Type B pancreatic cell (in vitro differentiated cells): ENCODE measurements at places on chromosomes 3 and 15. TPM values are rescaled to one million over a fixed set of nuclear protein-coding genes. Genes with fewer than 3 reads are reported as not detected.

Gene CACNA2D2
- 7.8 and 19.4 TPM in 2 replicates for total RNA-seq

GRCh38 chr3:15175605-15176004 lies 30.4 kb upstream of the CAPN7 start:
- DNase-seq: no peak

- DNase-seq: no peak
Measured at GRCh38 chr3:123015596-123015995, 12.0 kb downstream of the SEMA5B start.

DNA sequence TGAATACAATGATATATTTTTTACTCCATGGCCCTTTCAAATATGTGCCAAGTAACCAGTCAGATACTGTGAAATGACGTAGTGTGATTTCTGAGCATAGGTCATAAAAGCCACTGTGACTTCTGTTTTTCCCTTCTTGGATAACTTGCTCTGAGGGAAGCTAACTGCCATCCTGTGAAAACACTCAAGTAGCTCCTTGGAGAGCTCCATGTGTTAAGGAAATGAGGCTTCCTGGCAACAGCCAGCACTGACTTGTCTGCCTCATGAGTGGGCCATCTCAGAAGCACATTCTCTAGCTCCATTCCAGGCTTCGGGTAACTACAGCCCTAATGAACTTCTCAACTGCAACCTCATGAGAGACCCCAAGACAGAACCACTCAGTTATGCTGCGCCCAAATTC lies 9.5 kb upstream of the CCDC80 start:
- DNase-seq: no peak

- DNase-seq: peak; percentile 55
Measured at GRCh38 chr15:68552773-68553172, 26.0 kb upstream of the CORO2B start.

Gene HGD
- total RNA-seq: 10.4 and 14.0 TPM in 2 replicates

Gene NCK1
- total RNA-seq: 24.3 and 28.6 TPM in 2 replicates

GRCh38 chr3:135987661-135988060 lies 22.1 kb downstream of the PPP2R3A start:
- no peak for DNase-seq

DNA sequence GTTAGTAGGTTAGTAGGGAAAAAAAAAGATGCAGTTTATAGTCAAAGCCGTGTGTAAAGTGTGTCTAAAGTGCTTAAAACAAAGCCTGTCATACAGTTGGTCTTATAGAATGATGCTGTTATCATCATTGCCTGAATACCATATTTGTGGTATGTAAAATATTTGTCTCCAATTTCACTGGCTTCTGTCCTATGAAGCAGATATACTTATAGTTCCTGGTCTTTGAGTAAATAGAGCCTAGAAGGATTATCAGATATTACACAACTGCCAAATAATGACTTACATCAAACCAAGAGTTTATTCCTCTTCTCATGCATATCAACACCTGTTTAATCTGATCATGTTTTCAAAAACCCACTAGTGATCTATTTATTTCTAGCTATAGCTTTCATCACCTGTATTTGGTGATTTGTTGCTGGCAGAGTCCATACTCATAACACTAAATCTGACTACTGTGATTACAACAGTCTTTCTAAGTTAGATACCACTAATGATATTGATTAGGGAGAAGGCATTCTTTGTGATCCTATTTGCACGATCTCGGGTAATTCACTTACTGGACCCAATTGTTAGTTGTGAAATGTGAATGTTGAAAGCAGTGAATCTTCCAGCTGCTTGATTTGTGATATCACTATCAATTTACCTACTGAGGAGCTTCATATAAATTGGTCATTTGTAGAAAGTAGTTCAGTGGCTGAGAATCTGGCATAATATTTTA lies 413.7 kb downstream of the LPP start:
- no peak for DNase-seq

- DNase-seq: no peak
Measured at GRCh38 chr15:90184119-90184785, 16.9 kb upstream of the SEMA4B start.

DNA sequence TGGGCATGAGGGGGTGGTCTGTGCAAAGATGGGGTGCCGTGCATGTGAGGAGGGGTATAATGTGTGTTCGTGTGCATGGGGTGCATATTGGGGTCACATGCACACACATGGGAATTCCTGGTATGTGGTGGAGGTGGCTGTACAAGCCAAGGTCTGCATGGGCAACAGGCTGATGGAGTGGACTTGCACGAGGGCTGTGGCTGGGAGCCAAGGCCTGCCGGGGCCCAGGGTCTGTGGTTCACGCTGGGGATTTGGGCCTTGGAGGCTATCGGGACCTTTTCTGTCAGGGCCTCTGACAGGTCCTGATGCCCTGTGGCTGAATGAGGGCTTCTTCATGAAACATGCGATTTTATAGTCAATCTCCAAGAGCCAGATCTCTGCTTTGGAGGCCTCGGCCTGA lies 9.8 kb upstream of the PLXND1 start:
- no peak for DNase-seq

GRCh38 chr15:68646156-68646555 lies 67.4 kb downstream of the CORO2B start:
- DNase-seq: no peak

DNA sequence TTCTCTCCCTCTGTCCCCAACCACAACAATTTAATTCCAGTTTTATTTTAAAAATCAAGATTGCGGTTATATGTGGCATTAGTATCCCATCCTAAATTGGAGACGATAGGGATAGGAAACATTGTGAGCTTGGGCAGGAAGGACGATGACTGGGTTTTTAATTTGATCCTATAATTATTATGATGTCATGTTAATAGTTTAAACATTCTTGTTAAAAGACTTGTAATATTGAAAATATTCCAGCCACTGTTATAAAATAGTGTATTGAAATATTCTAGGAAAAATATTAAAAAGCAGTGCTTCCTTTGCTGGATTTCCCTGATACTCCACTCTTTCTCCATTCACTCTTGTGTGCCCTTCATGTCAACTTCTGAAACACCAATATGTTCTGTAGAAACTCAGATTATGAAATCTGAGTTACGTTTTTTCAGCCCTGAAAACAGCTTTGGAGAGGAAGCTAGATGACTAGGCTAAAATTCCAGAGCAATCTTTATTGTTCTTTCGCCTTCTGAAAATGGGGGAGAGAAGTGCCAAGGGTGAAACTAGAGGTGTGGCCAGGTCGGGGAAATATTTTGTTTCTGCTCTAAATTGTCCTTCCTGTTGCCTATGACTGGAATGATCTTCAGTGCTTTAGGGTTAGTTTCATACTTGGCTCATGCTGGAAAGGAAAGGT lies 46.1 kb upstream of the MAP3K13 start:
- DNase-seq: no peak

Gene CPN2
- total RNA-seq: not detected in 2 replicates

Gene GATA2
- 14.1 and 23.9 TPM in 2 replicates for total RNA-seq

DNA sequence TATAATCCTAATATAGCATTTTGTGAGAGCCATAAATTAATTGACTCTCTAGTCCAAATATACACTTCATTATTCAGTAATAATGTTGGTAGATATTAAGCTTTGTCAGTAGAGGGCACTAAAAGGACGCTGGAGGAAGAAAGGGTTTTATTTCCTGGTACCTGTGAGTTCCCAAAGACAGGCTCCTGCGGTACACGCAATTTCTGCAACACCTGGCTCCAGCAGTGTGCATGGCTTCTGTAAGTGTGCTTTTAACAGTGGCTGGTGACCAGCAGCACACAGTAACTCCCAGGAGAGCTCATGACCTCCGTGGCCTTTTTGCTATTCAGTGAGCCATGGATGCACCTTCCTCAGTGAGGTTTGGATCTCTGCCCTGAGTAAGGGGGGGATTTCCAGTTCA lies 338.3 kb upstream of the ZNF385D start:
- DNase-seq: no peak

- no peak for DNase-seq
Measured at GRCh38 chr15:94040541-94041248, 190.7 kb upstream of the MCTP2 start.

DNA sequence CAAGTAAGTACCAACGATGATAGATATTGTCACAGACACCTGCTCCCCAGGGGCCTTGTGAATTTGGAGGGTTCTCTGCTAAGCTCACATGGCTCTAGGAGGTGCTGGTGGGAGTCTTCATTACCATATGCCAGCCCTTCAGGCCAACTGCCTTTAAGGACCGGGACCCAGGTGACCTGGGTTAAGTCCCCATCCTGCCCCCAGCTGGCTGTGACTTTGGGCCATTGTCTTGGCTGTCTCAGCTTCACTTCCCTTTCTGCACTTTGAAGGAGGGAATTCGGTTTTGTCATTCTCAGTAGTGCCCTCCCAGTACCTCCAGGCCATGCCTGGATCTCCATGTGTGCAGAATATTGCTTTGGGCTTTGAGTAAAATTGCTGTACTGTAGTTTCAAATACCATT lies 72.8 kb upstream of the ACAD9 start:
- DNase-seq: no peak

Gene TTLL3
- total RNA-seq: 25.8 and 42.2 TPM in 2 replicates

DNA sequence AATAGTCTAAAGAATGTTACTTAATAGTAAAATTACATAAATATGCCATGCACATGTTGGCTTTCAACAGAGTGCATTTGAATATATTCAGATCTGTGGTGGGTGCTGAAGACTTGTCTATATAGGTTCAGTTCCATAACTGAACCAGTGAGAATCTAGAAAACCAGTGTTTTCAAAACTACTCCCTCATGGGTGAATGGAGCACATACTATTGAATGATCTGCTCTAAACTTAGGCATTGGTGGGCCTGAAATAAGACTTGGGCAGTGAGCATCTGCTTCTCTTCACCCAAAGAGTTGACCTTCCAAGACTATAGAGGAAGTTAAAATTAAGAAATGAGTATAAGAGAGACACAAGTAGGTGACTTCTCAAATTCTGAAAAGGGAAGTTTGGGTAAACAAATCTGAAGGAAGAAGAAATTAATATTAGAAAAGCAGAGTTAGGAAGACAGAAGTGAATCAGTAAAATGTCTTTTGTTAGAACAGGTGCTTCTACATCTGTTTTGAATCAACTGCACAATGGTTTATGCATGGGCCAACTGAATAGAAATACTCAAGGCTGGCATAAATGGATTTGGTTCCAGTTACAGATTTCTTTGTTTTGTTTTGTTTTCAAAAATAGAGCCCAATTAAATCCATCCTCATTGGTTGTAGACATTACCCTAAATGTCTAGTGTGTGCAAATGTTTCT lies 19.3 kb downstream of the ALCAM start:
- no peak for DNase-seq

Gene TMEM158
- total RNA-seq: 8.9 and 10.1 TPM in 2 replicates

Gene CCR3
- total RNA-seq: 0.14 TPM in 1 of 2 replicates, not detected in the other

DNA sequence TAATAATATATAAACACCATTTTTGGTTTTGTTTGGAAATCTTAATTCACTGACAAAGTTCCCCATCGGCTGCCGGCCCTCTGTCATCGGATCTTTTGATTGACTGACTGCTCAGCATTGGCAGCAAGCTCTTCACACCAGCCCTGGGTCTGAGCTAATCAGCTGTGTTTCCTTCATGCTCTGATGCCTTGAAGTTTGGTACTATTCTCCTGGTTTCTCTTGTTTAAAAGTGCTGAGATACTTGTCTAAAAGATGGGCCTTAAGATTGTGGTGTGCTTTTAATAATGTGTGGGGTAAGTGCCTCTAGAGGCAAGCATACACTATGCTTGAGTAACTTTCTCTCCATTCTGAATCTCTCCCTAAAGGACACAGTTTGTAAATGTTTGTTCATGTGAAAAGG lies 415.5 kb upstream of the TPRG1 start:
- no peak for DNase-seq

- no peak for DNase-seq
Measured at GRCh38 chr3:57052662-57053061, 7.8 kb upstream of the SPATA12 start.
